Renal cortical epithelial cell (primary cell): ENCODE measurements at places on chromosomes 7 and 10.
A peak's percentile ranks its signal among the peaks of the same experiment; 100 is the strongest.

GRCh38 chr10:55283031-55283430 is 482.0 kb upstream of the PCDH15 start:
- peak; percentile 1 for DNase-seq

GRCh38 chr7:17930546-17930945 is 9.7 kb downstream of the SNX13 start:
- DNase-seq, result no peak

- DNase-seq, result peak; percentile 73
These were observed 4.4 kb downstream of the LARP4B start for GRCh38 chr10:927131-927530.

DNA sequence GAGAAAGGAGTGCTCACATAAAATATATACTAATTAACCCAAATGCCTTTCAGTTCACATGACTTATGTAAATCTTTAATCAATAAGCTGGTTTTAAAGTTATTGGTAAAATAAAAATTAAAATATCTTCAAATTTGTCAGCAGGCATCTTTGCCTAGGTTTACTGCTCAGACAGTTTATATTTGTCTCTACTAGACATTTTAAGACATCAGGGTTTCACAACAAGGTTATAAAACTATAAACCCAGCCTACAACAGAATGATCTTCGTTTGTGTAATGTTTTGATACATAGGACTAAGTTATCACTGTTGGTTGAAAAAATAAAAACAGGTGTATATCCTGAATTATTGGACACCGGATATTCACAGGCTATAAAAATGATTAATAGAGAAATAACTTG is 67.4 kb downstream of the TYW1B start:
- DNase-seq, result no peak

DNA sequence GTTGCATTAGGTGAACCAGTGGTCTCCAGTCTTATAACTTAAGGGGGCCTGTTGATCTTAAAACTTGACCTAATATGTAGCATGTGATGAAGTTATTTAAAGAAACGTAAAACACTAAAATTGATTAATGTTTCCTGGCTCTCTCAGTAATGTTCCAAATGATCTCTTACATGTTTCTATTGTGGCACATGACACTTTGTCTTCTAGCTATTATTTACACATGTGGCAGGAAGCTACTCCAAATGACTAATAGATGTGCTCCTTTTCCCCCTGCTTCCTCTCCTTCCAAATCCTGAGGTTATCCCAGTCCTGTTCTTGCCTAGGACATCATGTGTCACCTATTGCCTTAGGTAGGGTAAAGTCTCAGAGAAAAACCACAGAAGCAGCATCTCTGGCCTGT is 89.4 kb downstream of the FAS start:
- no peak for DNase-seq

GRCh38 chr7:121049028-121049791 is 60.7 kb downstream of the CPED1 start:
- peak; percentile 15 for DNase-seq

- DNase-seq, result no peak
These were observed 65.4 kb downstream of the CDK14 start for GRCh38 chr7:90661290-90662151.

GRCh38 chr7:150503581-150503980 is 11.1 kb upstream of the GIMAP7 start:
- no peak for DNase-seq

DNA sequence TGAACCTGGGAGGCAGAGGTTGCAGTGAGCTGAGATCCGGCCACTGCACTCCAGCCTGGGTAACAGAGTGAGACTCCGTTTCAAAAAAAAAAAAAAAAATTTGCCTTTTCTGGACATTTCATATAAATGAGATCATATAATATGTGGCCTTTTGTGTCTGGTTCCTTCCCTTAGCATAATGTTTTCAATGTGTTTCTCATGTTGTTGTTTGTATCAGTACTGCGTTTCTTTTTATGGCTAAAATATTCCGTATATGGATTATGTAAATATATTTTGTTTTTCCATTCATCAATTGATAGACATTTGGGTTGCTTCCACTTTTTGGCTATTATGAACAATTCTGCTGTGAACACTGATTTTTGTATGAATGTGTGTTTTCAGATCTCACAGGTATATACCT is 257.6 kb downstream of the CCDC3 start:
- DNase-seq, result no peak

DNA sequence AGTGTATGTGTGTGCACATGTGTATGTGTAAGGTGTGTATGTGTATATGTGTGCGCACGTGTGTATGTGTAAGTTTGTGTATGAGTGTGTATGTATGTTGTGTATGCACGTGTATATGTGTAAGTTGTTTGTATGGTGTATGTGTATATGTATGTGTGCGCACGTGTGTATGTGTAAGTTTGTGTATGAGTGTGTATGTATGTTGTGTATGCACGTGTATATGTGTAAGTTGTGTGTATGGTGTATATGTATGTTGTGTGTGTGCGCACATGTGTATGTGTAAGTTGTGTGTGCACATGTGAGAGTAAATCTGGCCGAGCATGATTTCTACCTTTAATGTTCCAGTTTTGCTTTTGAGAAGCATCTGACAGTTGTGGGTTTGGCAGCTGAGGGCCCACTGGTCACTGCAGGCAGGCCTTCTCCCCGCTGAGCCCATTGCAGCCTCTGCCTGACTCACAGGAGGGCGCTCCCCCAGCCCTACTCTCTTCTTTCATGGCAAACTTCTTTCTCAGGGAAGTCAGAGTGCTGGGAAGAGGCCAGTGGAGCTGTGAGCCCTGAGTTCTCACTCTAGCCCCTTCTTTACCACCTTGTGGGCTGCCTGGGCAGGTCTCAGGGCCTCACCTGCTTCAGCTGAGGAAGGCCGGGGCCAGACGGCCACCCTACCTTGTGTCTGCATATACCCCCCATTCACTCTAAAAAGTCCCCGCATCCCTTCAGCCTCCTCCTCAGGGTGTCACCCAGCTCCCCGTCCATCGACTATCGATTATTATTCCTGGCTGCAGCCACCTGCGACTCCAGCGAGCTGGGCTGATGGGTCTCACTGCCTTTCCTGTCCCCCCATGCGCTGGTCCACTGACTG is 11.2 kb downstream of the WDR86 start:
- no peak for DNase-seq

DNA sequence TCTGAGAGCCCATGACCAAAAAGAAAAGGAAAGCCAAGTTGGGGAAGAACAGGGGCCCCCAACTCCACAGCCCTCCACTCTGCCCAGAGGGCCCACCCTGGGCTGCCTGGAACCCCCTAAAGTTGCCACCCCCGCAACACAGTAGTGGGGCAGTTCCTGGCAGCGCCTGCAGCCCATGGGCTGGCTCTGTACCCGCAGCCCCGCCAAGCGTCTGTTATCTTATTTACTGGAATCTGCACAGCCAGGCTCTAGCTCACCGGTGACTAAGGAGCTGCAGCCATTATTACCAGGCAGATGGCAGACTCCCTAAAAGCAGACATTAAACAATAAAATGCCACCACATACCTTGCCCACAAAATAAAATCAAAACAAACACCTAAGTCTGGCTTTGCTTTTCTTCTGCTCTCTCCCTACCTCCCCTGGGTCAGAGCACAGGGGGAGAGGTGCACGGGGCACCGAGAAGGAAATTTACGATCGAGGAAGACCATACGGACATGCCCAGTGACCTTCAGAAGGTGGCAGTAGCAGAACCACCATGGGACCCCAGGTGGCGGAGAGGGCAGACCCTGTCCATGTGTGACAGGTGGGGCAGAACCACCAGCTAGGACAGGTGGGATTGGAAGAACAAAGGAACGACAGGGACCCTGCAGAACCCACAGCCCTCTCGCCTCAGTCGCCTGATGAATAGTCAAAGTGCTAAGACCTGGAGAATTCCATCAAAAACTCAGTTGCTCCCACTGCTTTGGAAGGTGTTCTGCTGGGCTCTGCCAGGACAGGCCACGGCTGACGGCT is 66.3 kb downstream of the PRKAG2 start:
- DNase-seq, result no peak
